GM19239 (cell line): ENCODE measurements at places on chromosomes 6 and 20.
A peak's percentile ranks its signal among the peaks of the same experiment; 100 is the strongest.

DNA sequence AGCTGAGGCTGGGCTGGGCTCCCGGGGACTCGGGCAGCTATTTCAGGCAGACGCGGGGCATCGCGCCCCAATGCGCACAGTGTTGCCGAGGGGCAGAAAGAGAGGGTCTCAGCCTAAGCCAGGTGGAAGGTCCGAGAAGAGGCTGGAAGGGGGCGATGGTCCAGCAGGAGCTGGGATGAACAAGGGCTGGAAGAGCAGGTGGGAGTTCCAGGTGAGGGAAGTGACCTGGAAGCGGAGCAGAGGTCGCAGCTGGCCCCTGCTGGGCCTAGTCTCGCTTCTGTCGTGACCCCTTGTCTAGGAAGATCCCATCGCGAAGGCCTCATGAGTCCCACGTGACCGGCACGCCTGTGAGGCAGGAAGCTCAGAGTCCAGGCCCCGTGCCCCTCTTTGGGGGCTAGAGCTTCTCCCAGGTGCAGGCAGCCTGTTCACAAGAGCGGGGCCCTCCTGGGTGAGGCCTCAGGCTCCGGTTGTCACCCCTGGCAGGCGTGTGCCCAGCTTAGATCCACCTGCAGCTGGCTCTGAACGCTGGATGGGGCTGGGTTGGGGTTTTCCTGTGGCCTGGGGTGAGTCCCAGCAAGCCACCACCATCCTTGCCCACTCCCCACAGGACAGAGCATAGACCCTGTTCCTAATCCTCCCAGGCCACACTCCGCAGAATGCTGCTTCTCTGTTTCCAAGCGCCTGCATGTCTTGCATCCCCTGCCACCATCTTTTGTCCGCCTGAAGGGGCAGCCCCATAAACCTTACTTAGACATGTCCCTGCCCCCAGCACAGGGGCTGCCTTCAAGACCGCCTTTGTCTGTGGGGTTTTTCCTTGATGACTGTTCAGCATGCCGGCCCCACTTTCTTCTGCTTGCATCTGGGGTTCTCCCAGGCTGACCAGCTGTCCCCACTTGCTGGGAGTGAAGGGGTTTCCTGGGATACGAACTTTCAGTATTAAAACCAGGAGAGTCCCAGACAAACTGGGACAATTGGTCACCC, 15.1 kb downstream of the SLC22A3 start:
- no peak for DNase-seq

GRCh38 chr6:107805504-107805903, 18.6 kb downstream of the SCML4 start:
- DNase-seq: no peak

- DNase-seq: no peak
These were observed 32.6 kb upstream of the PCMTD2 start for GRCh38 chr20:64222851-64223525.

GRCh38 chr6:41122373-41122772, 31.8 kb downstream of the TREML1 start:
- DNase-seq: no peak

DNA sequence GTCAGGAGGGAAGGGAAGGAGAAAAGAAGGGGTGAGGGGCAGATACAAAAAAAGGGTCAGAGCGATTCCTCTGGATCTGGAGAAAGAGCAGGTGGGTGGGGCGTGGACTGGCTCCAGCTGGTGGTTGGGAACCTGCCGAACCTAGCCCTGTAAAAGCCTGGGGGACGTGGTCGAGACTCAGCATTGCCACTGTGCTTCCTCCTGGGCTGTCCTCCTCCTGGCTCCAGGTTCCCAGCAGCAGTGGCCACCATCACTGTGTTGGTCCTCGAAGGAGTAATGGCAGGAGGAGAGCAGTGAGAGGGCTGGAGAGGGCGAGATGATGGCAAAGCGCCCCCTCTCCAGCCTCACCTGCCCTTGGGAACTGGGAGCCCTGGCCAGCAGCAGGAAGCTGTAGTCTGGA, 3.5 kb upstream of the RAET1L start:
- no peak for DNase-seq

GRCh38 chr6:14501240-14501639, 383.7 kb downstream of the CD83 start:
- no peak for DNase-seq

- DNase-seq: peak; percentile 24
These were observed 608 bp upstream of the EIF2S2 start for GRCh38 chr20:34112600-34113101.

- no peak for DNase-seq
These were observed 381.5 kb downstream of the CDH26 start for GRCh38 chr20:60339738-60340137.

DNA sequence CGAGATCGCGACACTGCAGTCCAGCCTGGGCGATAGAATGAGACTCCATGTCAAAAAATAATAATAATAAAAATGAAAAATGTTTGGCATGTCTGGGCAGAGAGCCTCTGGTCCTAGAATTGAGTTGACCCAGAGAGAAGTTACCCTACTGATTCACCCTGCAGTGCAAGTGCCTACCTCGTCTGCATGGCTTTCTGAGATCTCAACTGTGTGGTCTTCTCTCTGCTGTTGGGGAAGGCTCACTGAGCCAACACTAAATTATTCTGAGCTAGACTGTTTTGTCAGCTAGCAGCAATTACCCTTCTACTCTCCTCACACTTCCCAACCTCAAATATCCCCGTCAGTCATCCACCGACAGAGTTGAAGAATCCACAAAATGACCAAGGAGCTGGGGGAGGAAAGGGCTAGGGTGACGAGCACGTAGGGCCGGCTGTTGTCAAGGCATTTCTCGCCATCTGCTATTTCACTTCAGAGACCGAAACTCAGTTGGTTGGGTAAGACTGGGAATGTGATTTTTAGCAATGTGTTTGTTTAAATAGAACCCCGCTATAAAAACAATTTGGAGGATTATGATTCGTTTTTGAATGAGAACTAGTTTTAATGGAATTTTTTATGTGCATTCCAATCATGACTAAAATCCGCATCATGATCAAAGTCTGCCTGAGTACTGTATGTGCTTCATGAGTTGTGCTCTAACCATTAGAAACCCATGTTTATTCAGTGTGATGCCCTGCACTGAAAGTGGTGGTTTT, 9.4 kb downstream of the MAS1 start:
- DNase-seq: no peak

- DNase-seq: no peak
These were observed 124.6 kb downstream of the REV3L start for GRCh38 chr6:111358454-111358853.

- no peak for DNase-seq
These were observed 128.6 kb upstream of the SPACA1 start for GRCh38 chr6:87919001-87919400.

DNA sequence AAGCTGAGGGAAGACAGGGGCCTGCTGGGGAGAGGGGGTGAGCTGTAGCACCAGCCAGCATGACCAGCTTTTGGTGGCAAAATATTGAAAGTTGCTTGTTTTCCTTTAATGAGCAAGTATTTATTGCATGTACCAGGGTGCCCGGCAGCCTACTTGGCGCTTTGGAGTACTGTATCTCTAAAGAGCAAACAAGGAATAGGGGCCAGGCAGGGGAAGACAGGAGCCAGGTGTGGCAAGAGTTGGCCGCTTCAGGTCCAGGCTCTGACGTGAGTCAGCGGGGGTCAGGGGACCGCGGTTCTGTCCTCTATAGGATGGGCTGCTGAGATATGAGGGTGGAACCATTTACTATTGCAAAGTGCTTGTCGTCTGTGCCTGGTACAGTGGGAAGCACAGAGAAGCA, 63.1 kb downstream of the PSMG4 start:
- DNase-seq: no peak

DNA sequence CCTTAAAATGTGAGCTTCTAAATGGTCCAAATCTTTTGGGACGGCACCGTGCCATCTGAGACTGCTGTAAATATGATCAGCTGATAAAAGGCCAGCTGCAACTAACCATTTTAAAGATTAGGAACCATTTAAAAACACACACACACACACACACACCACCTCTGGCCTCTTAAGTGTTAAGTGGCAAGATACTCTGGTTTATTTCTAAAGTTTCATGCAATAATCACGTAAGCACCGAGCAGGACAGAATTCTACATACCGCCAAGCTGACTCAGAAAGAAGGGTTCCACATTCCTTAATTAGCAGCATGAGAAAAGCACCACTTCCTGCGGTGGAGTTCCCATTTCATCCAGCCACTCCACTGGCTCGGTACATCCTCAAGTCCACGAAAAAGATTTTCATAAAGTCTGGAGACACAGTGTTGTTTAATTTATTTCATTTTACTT, 17.8 kb upstream of the ZNF217 start:
- no peak for DNase-seq

DNA sequence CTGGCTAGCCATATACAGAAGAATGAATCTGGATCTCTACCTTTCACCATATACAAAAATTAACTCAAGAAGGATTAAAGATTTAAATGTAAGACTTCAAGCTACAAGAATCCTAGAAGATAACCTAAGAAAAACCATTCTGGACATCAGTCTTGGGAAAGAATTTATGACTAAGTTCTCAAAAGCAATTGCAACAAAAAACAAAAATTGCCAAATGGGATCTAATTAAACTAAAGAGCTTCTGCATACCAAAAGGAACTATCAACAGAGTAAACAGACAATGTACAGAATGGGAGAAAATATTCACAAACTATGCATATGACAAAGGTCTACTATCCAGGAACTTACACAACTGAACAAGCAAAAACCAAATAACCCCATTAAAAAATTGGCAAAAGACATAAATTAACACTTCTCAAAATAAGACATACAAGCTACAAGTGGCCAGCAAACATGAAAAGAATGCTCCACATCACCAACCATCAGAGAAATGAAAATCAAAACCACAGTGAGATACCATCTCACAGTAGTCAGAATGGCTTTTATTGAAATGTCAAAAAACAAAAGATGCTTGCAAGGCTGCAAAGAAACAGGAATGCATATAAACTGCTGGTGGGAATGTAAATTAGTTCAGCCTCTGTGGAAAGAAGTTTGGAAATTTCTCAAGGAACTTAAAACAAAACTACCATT, 66.8 kb upstream of the RSPO3 start:
- DNase-seq: no peak

GRCh38 chr6:150233843-150234269, 91.0 kb downstream of the PPP1R14C start:
- no peak for DNase-seq

- no peak for DNase-seq
These were observed 157.7 kb downstream of the ID4 start for GRCh38 chr6:19994909-19995308.

- DNase-seq: no peak
These were observed 34.7 kb upstream of the FAM8A1 start for GRCh38 chr6:17565399-17565798.

- DNase-seq: no peak
These were observed 223.9 kb downstream of the SIM1 start for GRCh38 chr6:100240798-100241197.

GRCh38 chr6:72642435-72642834, 20.6 kb downstream of the KCNQ5 start:
- DNase-seq: no peak
